Activated T-cell treated with anti-CD3 and anti-CD28 coated beads, Interleukin-2, amount 50 U/mL, for 24 hours (primary cell): ENCODE measurements at places on chromosomes 12 and 14.
A peak's percentile ranks its signal among the peaks of the same experiment; 100 is the strongest.

DNA sequence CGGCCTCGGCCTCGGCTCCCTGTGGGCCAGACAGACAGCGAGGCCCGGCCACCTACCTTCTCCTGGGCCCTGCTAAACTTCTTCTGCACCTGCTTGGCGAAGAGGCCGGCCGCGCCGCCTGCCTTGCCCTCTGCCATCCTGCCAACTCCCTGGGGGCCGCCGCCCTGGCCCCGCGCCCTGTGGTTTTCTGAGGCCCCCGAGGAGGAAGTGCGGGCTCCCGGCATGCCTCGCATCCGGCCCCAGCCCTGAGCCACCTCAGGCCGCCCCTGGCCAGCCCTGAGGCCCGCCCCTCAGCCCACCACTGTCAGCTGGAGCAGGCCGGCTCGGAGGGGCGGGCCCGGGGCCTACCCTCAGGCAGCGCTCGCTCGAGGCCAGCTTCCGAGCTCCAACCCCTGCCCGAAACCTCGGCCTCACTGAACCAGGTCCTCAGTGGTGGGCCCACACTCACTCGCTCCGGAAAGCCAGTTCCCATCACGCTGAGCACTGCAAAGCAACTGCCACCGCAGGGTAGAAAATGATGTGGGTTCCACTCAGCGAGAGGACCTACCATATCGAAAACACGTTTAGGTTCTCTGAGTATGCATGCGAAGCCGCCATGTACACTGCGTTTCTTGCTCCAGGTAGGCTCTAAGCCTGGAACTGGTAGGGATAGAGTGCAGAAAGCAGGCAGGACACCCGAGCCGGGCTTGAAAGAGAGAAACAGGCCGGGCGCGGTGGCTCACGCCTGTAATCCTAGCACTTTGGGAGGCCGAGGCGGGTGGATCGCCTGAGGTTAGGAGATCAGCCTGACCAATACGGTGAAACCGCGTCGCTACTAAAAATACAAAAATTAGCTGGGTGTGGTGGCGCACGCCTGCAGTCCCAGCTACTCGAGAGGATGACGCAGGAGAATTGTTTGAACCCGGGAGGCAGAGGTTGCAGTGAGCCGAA is at the start of gene BIN2:
Gene BIN2, minus strand, starts transcription at position 209 of the 930 bp plus-strand sequence. Its CDS starts 72 bp downstream, at position 137.
- H3K4me1 ChIP-seq, result peaks cover 80% of the 10 kb centered on the region
- H3K27ac ChIP-seq, result peak within 1 kb of the TSS; percentile 98
- peak; percentile 84 for DNase-seq
- H3K4me3 ChIP-seq, result peak within 1 kb of the TSS; percentile 92

GRCh38 chr12:116404913-116405611 is 127.6 kb upstream of the MED13L start:
- H3K27ac ChIP-seq, result no peak overlapping the region
- H3K36me3 ChIP-seq, result no peaks in the 10 kb centered on the region
- no peaks in the 10 kb centered on the region for H3K27me3 ChIP-seq
- no peaks in the 10 kb centered on the region for H3K4me1 ChIP-seq
- no peak for DNase-seq
- no peak overlapping the region for H3K4me3 ChIP-seq

GRCh38 chr12:119669744-119670472 is 2.0 kb downstream of the PRKAB1 start:
- peak overlapping the region; percentile 79 for H3K27ac ChIP-seq
- H3K27me3 ChIP-seq, result no peaks in the 10 kb centered on the region
- peaks cover 75% of the 10 kb centered on the region for H3K4me1 ChIP-seq
- peak overlapping the region; percentile 94 for H3K4me3 ChIP-seq
- no peak for DNase-seq
- H3K36me3 ChIP-seq, result peaks cover 65% of the 10 kb centered on the region

GRCh38 chr12:91616416-91616815 is 433.8 kb upstream of the DCN start:
- H3K36me3 ChIP-seq, result no peaks in the 10 kb centered on the region
- no peak overlapping the region for H3K4me3 ChIP-seq
- peaks cover 12% of the 10 kb centered on the region for H3K4me1 ChIP-seq
- H3K27ac ChIP-seq, result no peak overlapping the region
- DNase-seq, result no peak

GRCh38 chr12:121860257-121860656 is 1.6 kb upstream of the HPD start:
- H3K4me3 ChIP-seq, result no peak overlapping the region
- no peaks in the 10 kb centered on the region for H3K27me3 ChIP-seq
- no peak overlapping the region for H3K27ac ChIP-seq
- no peaks in the 10 kb centered on the region for H3K36me3 ChIP-seq
- no peaks in the 10 kb centered on the region for H3K4me1 ChIP-seq

DNA sequence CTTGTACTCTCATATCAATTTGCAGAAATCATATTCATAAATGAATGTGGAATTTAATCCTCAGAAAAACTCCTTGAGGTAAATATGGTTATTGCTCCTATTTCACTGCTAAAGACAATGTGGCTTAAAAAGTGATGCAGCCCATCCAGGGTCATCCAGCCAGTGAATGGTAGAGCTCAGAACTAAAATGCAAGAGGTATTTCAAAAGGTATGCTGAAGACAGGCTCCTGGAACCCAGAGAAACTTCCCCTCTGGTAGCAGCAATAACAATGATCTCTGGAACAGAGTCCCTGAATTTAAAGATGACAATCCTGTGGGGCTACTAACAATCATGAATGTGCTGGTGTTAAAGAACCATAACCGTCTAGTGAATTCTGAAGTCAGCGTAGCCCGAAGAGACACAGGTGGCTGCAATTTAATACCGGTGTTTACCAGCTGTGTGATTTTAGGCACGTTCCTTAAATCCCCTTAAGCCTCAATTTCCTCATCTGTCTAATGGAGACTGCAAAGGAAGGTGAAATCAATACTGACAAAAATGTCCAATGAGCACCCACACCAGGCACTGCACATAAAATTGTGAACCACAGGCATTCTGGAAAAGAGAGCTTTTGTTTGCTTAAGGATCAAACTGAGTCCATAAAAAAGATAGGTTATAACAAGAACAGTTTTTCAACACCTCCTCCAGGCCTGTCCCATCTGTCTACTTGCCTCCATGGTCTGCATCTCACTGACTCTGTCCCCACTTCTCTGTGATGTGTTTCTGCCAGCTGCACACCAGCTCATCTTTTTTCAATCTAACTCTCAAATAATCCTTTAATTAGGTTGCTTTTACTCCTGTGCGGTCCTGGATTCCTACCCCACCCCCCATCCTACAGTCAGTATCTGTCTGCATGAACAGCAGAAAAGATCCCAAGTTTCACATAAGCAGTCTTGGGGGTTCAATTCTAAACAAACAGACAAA is 10.5 kb downstream of the TM7SF3 start:
- H3K4me1 ChIP-seq, result peaks cover 24% of the 10 kb centered on the region
- H3K4me3 ChIP-seq, result no peak overlapping the region
- no peaks in the 10 kb centered on the region for H3K27me3 ChIP-seq
- no peak for DNase-seq
- H3K36me3 ChIP-seq, result peaks cover 27% of the 10 kb centered on the region

GRCh38 chr12:16449459-16449858 is 102.0 kb downstream of the MGST1 start:
- DNase-seq, result no peak
- H3K4me3 ChIP-seq, result no peak overlapping the region
- no peaks in the 10 kb centered on the region for H3K4me1 ChIP-seq
- no peak overlapping the region for H3K27ac ChIP-seq
- no peaks in the 10 kb centered on the region for H3K36me3 ChIP-seq

- no peak overlapping the region for H3K27ac ChIP-seq
- peaks cover 13% of the 10 kb centered on the region for H3K27me3 ChIP-seq
- DNase-seq, result peak; percentile 34
- H3K4me3 ChIP-seq, result no peak overlapping the region
Observed at GRCh38 chr12:93982771-93983315, 165.5 kb upstream of the PLXNC1 start.

DNA sequence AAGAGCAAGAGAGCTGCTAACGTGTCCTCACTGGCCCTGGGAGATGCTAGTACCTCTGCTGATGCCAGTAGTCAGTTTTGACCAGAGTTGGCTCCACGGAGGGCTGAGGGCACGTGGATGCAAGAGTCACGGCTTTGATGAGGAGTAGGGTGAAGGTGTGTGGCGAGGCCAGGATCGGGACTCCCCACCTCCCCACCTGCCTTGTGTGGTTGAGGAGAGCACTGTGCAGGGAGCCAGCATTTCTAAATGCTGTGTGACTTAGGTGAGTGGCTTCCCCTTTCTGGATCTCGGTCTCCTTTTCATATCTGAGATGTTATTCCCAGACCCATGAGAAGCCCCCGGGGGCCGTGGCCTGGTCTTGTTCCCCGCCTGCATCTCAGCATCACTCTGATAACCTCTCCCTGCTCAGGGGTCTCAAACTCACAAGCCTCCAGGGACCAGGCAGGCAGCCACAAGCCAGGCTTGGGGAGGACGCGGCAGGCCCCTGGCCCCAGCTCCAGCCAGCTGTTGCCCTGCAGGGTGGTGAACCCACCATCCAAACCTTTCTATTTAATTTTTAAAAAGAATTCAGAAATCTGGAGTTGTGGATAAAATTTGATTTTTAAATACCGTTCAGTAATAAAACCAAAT is 32.1 kb downstream of the MVK start:
- H3K4me3 ChIP-seq, result no peak overlapping the region
- no peaks in the 10 kb centered on the region for H3K36me3 ChIP-seq
- peaks cover 17% of the 10 kb centered on the region for H3K27me3 ChIP-seq
- H3K4me1 ChIP-seq, result no peaks in the 10 kb centered on the region
- no peak overlapping the region for H3K27ac ChIP-seq

- no peaks in the 10 kb centered on the region for H3K4me1 ChIP-seq
- no peak overlapping the region for H3K27ac ChIP-seq
- DNase-seq, result no peak
- no peaks in the 10 kb centered on the region for H3K36me3 ChIP-seq
- H3K4me3 ChIP-seq, result no peak overlapping the region
Observed at GRCh38 chr12:124289634-124290600, 5.0 kb upstream of the RFLNA start.

DNA sequence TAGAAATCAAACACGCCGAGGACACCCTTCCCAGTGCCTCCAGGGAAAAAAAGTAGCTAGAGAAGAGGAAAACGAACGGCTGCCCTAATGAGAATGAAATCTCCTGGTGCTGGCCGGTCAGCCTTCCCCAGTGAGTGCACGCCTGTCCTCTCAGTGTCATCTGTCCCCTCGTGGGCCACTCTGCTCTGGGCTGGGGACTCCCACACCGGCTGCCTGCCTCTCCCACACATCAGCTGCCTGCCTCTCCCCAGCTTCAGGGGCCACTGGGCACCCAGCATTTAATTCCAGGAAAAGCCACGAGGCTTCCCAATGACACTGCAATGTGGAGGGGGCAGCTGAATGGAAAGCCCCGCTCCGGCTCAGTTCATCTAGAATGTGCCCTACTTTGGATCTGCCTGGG is 59.0 kb downstream of the CCDC85C start:
- no peak overlapping the region for H3K27ac ChIP-seq
- H3K4me3 ChIP-seq, result no peak overlapping the region
- H3K4me1 ChIP-seq, result peaks cover 6% of the 10 kb centered on the region
- H3K36me3 ChIP-seq, result no peaks in the 10 kb centered on the region
- no peaks in the 10 kb centered on the region for H3K27me3 ChIP-seq

DNA sequence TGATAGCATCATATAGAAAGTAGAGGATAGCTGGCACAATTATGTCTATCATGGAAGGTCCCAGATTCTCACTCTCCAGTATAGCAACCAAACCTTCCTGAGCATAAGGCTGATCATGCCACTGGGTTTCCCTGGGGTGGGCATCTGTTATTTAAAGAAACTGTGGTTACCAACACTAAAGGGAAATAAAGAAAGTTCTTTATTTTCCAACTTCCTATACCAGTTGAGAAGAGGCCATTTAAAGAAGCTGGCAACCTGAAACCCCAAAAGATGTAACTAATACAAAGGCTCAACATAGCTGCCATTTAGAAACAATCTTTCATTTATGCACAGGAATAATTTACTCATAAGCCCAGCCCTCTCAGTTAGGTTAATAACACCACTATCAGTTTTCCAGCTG is 3.1 kb downstream of the BCAT1 start:
- no peak overlapping the region for H3K27ac ChIP-seq
- peaks cover 12% of the 10 kb centered on the region for H3K36me3 ChIP-seq
- no peak for DNase-seq
- peaks cover 72% of the 10 kb centered on the region for H3K27me3 ChIP-seq

DNA sequence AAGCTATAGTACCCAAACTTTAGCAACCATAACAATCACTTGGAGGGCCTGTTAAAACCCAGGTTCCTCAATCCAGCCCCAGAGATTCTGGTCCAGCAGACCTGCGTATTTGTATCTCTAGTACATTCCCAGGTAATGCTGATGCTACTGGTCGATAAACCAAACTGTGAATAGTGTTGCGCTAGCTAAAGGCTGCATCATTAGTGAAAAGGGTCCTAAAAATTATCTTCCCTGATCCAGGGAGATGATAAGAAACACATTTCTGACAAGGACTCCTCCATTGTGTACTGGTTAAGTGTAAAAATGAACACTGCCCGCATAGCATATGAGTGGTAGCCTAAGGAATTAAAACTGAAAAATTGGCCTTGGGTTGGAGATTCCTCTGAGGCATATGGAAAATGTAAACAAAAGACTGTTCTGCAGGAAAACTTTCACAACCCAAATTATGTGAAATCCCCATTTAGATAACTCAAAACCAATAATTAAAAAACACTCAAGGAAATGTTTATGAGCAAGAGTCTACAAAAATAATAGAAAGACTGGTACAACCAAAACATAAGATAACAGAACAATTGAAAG is 322.7 kb downstream of the CEP128 start:
- H3K27ac ChIP-seq, result no peak overlapping the region
- H3K36me3 ChIP-seq, result no peaks in the 10 kb centered on the region
- no peaks in the 10 kb centered on the region for H3K27me3 ChIP-seq

GRCh38 chr12:132477703-132478432 is 12.1 kb upstream of the FBRSL1 start:
- no peaks in the 10 kb centered on the region for H3K36me3 ChIP-seq
- H3K27me3 ChIP-seq, result no peaks in the 10 kb centered on the region
- peaks cover 24% of the 10 kb centered on the region for H3K4me1 ChIP-seq
- DNase-seq, result no peak

DNA sequence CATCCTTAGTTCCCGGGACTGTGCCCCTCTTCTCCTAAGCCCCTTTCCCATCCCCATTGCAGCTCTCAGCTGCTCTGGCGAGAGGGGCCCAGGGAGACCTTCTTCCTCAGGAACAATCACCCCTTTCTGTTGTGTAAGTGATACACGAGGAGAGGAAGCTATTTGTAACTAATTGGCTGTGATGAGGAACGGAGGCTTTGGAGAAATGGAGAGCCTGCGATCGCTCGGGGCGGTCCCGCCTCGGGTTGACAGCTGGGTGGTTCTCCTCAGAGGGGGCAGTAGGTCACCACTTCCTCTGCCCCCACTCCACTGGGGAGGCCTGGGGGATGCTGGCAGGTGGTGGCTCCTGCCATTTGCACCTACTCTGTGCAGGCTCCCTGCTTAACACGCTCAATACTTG is 6.6 kb upstream of the PGF start:
- no peaks in the 10 kb centered on the region for H3K27me3 ChIP-seq
- H3K4me1 ChIP-seq, result peaks cover 1% of the 10 kb centered on the region
- no peak overlapping the region for H3K4me3 ChIP-seq
